HL-60 (cell line): ENCODE measurements at places on chromosomes 2 and 18.

- no peak for DNase-seq
Measured at GRCh38 chr2:164606557-164606956, 14.7 kb downstream of the GRB14 start.

DNA sequence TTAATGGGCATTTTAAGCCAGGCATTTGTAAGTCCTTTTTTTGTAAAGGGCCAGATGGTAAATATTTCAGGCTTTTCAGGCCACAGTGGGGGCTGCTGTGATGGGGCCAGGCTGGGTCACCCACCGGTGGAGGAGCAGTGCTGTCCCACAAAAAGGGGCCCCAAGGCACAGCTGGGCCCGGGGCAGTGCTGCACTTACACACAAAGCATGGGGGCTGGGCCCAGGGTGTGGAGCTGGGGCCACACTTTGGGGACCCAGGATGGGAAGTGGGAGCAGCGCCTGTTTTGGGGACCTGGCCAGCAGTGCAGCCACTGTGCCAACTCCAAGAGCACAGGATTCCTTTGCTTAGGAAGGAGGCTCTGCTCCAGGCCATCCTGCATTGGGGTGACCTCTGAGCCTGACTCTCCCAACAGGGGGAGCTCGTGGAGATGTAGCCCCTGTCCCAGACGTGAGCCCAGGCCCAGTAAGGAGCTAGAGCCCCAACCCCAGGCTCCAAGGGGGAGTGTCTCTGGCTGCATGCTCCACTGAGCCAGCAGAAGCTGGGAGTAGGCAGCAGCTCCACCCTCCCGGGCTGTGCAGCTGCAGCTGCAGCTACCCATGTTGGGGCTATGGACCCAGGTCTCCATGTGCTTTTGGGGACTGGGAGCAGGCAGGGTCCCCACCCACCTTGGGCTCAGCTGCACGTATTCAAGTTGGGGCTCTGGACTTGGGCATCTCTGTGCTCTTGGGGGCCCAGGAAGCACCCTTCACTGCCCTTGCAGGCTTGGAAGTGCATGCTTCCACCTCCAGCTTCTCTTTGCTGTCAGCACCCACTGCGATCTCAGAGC is 1036.5 kb upstream of the CNTNAP5 start:
- DNase-seq = no peak

DNA sequence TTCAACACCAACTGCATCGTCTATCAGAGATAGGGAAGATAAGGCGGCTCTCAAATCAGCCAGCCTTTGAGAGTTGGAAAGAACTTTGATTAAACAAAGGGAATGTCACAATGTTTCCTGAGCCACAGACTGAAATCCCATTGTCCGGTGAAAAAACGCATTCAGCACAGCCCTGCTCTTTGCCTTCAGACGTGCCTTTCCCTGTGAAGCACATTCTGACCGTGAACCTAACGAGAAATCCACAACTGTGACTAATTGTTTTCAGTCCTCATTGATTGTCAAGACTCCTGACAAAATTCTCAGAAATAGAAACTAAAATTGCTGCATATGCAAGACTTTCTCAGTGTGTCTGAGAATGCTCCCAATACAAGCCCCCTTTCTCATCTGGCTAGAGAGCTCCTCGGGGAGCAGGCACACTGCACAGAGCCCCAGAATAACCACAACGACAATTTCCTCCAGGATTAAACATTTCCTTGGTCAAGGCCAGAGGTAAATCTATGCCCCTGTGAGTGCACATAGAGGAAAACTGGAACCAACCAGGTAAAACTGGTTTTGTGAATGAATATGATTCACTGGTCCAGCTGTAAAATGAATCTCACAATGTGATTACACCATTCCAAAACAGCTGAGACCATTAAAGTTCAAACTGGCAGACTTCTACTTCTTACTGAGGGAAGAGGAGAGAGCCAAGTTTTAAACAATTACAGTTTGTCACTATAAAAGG is 561.9 kb upstream of the ID2 start:
- no peak for DNase-seq

- DNase-seq = no peak
Measured at GRCh38 chr2:210895132-210895531, 338.7 kb downstream of the CPS1 start.

GRCh38 chr2:85986121-85986520 is 97.3 kb upstream of the ST3GAL5 start:
- DNase-seq = no peak

GRCh38 chr18:65435534-65435933 is 315.3 kb upstream of the CDH7 start:
- no peak for DNase-seq

- DNase-seq = no peak
Measured at GRCh38 chr18:12247946-12248345, 6.2 kb upstream of the CIDEA start.

DNA sequence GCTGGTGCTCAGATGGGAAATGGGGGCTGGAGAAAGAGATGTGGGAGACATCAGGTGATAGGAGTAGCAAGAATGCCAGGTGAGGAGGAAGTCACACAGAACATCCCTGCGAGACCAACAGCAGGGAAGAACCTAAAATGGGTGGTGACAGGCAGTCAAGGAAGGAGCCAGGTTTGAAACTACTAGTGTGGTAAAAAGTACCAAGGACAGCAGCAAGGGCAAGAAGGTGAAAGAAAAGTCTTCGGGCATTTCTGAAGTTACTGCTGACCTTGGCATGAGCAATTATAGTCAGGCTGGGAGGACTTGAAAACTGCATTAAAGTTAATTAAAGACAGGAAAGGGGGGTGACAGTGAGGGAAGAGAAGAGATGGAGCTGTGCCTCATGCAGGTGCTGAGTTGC is 410.4 kb downstream of the RAD51AP2 start:
- DNase-seq = no peak

DNA sequence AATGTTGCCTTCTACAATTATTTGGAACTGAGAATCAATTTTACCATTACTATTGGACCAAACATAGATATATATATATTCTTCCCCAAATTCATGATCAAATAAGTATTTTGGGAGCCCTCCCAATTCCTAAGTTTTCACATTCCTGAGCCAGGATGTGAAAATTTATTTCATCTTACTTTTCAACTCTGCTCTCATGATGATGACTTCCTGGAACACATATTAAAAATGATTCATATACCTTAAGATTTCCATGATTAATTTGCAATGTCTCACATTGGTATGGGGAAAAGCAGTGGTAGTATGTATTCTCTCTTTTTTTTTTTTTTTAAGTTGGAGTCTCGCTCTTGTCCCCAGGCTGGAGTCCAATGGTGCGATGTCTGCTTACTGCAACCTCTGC is 596.1 kb upstream of the ZEB2 start:
- DNase-seq = no peak

DNA sequence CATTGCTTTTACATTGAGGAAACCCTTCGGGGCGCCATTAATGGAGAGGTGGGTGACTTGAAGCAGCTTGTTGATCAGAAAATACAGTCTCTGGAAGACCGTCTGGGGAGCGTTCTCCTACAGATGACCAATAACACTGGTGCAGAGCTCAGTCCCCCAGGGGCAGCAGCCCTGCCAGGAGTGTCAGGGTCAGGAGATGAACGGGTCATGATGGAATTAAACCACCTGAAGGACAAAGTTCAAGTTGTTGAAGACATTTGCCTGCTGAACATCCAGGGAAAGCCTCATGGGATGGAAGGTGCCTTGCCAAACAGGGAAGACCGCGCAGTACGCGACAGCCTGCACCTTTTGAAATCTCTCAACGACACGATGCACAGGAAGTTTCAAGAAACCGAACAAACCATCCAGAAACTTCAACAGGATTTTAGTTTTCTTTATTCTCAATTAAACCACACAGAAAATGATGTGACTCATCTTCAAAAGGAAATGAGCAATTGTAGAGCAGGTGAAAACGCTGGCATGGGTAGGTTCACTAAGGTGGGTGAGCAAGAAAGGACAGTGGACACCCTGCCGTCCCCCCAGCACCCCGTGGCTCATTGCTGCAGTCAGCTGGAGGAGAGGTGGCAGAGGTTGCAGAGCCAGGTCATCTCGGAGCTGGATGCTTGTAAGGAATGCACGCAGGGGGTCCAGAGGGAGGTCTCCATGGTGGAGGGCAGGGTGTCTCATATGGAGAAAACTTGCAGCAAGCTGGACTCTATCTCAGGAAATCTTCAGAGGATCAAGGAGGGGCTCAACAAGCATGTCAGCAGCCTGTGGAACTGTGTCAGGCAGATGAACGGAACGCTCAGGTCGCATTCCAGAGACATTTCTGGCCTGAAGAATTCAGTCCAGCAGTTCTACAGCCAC is 45.0 kb downstream of the EMILIN2 start:
- no peak for DNase-seq

DNA sequence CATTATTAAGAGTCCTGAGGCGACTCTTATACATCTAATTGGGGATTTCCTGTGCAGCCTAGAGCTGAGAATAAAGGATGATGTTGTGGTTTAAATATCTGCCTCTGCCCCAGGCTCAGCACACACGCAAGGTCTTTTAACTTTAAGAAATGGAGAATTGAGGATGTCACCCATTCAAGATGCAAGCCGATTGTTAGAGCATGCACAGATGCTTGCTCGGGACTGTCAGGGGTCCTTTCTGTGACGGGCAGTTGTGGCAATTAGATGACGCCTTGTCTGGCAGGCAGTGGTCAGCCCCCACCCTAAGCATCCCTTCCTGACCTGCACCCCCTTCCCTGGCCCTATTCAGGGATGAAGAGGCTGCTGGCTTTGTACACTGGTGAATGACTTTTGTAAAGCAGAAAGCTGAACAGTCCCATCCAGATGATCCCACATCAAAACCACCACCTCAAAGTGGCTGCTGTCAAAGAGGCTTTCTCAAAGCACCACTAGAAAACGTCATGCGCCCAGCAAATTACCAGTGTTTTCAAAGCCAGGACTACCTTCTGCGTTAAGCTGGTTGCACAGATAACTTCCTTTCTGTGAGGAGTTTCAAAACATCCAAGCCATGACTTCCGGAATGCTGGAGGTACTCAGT is 23.7 kb downstream of the FAM178B start:
- no peak for DNase-seq
